SIG-M5 (cell line): ENCODE measurements at places on chromosomes 2 and 18.

GRCh38 chr2:44037221-44037620, 41.4 kb upstream of the LRPPRC start:
- no peak for DNase-seq

- no peak for DNase-seq
Observed at GRCh38 chr2:237616734-237617586, 10.4 kb upstream of the LRRFIP1 start.

- DNase-seq, result peak; percentile 55
Observed at GRCh38 chr2:43221124-43221762, 5.2 kb downstream of the ZFP36L2 start.

DNA sequence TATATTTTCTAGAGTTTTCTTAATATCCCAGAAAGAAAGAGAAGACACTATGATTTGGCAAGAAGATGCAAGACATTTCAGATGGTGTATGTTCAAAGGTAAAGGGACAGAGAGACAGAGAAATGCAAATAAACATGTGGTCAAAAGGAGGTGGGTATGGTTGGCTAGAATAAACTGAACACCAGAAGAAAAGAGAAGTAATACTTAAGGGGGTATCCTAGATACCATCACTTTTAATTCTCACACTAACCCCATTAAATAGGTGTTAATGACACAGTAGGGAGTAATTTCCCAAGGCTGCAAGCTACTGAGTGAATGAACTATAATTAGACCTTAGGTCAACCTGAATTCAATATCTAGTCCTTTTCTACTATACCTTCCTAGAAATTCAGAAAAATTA, 111.2 kb upstream of the CD226 start:
- no peak for DNase-seq

DNA sequence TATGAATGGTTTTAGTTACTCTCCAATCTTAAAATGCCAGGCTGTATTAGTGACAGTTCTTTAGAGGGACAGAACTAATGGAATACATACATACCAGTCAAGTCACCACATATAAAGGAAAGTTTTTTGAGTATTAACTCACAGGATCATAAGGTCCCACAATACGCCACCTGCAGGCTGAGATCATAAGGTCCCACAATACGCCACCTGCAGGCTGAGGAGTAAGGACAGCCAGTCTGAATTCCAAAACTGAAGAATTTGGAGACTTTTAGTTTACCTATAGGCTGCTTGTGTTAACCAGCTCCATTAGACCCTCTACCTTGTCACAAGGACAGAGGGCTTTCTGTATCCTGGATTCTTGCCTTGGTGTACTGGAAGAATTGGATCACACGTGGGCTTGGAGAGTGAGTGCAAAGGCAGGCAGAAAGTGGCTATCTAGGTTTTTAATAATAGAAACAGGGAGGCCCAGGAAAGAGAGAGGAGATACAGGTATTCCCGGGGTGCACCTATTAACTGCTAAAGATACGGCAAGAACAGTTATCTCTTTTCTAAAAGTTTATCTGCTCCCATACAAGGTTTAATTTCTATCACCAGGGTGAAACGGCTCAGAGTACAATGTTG, 234.9 kb upstream of the CYRIA start:
- no peak for DNase-seq

GRCh38 chr2:43478412-43479086, 117.3 kb downstream of the THADA start:
- no peak for DNase-seq

GRCh38 chr2:69271831-69272257, 115.2 kb downstream of the GFPT1 start:
- no peak for DNase-seq

DNA sequence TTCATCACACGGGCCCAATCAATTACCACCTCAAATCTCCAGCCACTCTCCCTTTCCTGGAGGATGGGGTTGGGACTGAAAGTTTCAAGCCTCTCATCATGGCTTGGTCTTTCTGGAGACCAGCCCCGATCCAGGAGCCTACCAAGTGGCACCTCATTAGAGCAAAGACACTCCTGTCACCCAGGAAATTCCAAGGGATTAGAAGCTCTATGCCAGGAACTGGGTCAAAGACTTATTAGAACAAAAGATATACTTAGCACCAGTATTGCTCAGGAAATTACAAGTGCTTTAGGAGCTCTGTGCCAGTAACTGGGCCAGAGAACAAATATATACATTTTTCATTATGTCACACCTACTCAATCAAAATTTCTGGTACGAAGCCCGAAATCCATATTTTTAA, 14.3 kb downstream of the SLC25A52 start:
- DNase-seq, result no peak

DNA sequence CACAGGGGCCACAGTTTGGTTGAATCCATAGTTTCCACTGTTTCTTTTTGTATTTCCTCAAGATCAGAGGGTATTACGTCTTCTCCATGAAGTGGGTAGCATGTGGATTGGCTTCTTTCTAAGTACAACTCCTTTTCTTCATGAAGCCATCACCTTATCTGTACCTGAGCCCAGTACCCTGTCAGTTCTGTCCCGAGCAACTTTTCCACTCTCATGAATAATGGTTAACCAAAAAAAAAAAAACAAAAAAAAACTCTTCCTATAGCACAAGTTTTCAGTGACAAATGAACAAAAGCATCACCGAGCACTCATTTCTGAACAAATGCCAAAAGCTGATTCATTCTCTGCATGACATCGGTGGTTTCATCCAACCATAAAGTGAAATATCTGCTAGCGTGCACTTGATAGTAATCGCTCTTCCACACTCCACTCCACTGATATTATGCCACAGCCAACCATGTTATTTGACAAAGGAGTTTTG, 53.0 kb upstream of the CCDC150 start:
- DNase-seq, result no peak

DNA sequence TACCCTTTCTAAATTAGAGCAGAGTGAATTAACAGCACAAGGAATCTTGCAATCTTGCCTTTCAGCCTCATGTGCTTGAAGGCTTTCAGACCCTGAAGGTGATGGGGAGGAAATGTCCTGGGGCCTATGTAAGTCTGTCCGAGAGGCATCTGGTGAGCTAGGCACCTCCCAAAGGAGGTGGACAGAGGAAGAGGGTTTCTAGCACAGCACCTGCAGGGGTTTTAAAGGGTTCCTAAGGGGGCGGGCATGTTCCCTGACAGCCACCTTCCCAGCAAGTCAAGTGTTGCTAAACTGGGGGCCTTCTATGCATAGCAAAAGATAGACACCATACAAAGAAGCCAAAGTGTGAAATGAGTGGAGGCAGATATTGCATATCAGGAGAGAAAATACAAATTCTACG, 88.5 kb downstream of the CDH2 start:
- DNase-seq, result no peak

DNA sequence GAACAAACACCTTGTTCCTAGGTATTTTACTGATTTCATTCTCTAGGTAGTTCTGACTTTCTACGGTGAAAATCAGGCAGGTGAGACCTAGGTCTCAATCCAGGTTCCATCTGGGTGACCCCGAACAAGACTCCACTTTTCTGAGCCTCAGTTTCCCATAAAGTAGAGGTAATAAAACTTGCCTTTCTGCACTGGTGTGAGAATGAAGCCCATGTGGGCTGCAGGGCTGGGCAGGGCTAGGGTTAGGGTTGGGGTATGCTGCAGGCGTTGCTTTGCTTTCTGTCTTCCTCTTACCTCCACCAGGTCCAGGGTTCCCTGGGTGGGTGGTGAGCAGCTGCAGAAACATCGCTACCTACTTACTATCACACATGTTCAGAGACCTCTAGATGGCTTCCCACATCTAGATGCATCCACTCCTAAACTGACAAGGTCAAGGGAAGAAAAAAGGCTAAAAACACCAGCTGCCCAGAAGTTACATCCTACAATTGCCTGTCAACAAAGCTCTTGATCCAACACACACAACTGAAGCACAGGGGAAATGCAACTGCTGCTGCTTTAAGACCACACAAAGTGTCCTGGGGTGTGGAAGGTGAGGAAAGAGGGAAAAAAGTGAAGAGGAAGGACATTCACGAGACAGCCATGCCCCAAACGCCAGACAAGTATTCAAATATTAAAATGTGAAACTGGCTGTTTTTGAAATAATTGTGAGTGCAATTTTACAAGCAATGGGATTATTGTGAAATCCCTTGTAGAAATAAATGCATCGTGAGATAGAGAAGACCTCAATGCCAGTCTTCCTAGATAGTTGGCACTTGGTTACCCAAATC, 23.5 kb downstream of the MBP start:
- DNase-seq, result no peak

- no peak for DNase-seq
Observed at GRCh38 chr2:141900826-141901225, 230.0 kb downstream of the LRP1B start.

GRCh38 chr18:8584798-8585197, 24.4 kb upstream of the RAB12 start:
- DNase-seq, result no peak

- DNase-seq, result no peak
Observed at GRCh38 chr2:30231212-30231995, at the start of gene LBH. TSS of gene LBH (plus strand) at chr2:30231534. CDS start at chr2:30231739, 205 bp downstream.
